ENCODE measurements at places on chromosomes 7 and 10. TPM values are rescaled to one million over a fixed set of nuclear protein-coding genes. Genes with fewer than 3 reads are reported as not detected.

- no peak overlapping the region for H3K27ac ChIP-seq
- no peaks in the 10 kb centered on the region for H3K4me1 ChIP-seq
- no peaks in the 10 kb centered on the region for H3K27me3 ChIP-seq
- H3K4me3 ChIP-seq = no peak overlapping the region
Measured at GRCh38 chr10:8688881-8689280, 634.4 kb downstream of the GATA3 start.

- H3K27ac ChIP-seq = peak overlapping the region; percentile 68
- no peak overlapping the region for H3K4me3 ChIP-seq
- peaks cover 61% of the 10 kb centered on the region for H3K36me3 ChIP-seq
- H3K27me3 ChIP-seq = no peaks in the 10 kb centered on the region
- DNase-seq = no peak
- H3K4me1 ChIP-seq = no peaks in the 10 kb centered on the region
Measured at GRCh38 chr7:149180722-149181449, 14.5 kb upstream of the ZNF282 start.

GRCh38 chr7:6350433-6351058, 78.1 kb upstream of the CYTH3 start:
- no peak overlapping the region for H3K27ac ChIP-seq
- H3K4me1 ChIP-seq = no peaks in the 10 kb centered on the region
- H3K36me3 ChIP-seq = peaks cover 8% of the 10 kb centered on the region
- no peaks in the 10 kb centered on the region for H3K27me3 ChIP-seq
- no peak overlapping the region for H3K4me3 ChIP-seq
- no peak for DNase-seq

GRCh38 chr7:117048882-117049281, 95.6 kb downstream of the ST7 start:
- H3K4me3 ChIP-seq = no peak overlapping the region
- no peak for DNase-seq
- no peaks in the 10 kb centered on the region for H3K36me3 ChIP-seq
- no peaks in the 10 kb centered on the region for H3K27me3 ChIP-seq

DNA sequence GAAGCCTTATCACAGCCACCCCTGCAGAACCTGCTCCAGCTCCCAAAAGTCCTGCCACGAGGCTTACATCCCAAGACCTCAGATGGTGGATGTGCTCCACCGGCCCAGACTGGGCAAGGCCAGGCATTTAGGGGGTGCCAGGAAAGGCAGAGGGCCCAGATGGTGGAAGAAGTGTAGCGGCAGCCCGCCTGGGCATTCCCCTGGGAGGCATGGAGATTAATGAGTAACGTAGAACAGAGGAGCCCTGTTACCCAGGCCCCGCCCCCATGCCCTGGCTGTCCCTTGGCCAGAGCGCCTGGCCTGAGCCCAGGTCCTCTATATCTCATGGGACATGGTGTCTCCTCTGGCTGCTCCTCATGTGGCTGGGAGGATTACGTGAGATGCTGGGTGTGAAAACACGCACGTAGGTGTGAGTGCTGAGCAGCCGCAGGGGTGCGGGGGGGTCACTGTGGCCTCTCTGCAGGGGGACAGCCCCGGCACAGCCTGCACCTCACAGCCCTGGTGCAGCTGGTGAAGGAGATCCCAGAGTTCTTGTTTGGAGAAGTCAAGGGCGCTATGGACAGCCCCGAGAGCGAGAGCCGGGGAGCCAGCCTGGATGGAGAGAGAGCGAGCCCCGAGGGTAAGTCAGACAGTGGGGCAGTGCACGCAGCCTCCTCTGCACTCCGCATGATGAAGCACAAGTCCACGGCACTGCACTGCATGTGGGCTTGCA, 52.9 kb downstream of the ZNF467 start:
- no peaks in the 10 kb centered on the region for H3K27me3 ChIP-seq
- 0 out of 2 replicates have a peak, but pooled peaks cover 5% of the 10 kb centered on the region for H3K4me1 ChIP-seq
- H3K36me3 ChIP-seq = peaks cover 52% of the 10 kb centered on the region
- peak; percentile 78 for DNase-seq

- no peak for DNase-seq
- H3K4me3 ChIP-seq = no peak overlapping the region
- H3K36me3 ChIP-seq = peaks cover 57% of the 10 kb centered on the region
- no peak overlapping the region for H3K27ac ChIP-seq
Measured at GRCh38 chr7:151566897-151567320, 47.2 kb upstream of the RHEB start.

- H3K36me3 ChIP-seq = no peaks in the 10 kb centered on the region
- no peak overlapping the region for H3K27ac ChIP-seq
- H3K4me3 ChIP-seq = no peak overlapping the region
Measured at GRCh38 chr7:156234666-156235494, 405.7 kb upstream of the RNF32 start.

- no peak overlapping the region for H3K4me3 ChIP-seq
- no peaks in the 10 kb centered on the region for H3K27me3 ChIP-seq
- H3K27ac ChIP-seq = no peak overlapping the region
- H3K36me3 ChIP-seq = peaks cover 65% of the 10 kb centered on the region
Measured at GRCh38 chr7:47506382-47507339, 75.2 kb downstream of the TNS3 start.

GRCh38 chr7:48786951-48787350, 137.4 kb upstream of the CDC14C start:
- no peak for DNase-seq
- H3K27me3 ChIP-seq = no peaks in the 10 kb centered on the region
- H3K4me3 ChIP-seq = no peak overlapping the region
- H3K36me3 ChIP-seq = no peaks in the 10 kb centered on the region
- no peak overlapping the region for H3K27ac ChIP-seq
- no peaks in the 10 kb centered on the region for H3K4me1 ChIP-seq

DNA sequence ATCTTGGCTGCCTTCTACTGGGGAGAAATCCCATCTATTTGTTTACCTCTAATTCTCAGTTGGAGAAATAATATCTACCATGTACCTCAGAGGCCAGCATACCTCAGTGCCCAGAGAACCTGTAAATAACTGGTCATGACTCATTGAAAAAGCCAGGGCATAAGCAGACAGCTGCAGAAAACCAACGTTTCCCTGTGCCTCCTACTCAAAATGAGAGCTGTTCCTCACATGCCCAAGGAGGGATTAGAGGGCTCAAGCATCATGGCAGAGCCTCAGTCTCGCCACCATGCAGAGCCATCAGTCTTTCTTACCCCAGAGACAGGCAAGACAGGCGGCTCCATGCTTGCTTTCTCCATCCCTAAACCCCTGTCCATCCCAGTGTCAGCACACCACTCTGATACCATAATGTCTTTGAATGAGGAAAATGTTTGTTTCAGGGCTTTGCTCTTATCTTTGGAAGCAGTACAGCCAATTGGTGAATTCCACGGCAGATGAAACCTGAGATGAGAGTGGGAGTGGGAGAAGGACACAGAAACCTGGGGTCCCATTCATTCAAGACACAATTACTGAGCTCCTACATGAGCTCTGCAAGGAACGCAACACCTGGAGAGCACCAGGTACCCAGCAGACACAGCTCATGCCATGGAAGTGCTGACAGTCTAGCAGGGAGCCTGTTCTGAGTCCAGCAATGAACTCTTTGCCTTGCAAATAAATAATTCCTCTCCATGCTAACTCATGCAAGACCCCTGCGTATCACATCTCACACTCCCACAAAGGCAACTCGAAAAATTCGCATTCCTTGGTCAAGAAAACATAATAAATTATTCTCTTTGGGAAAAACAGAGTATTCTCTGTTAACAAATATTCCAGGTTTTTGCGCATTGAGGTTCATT, 21.1 kb downstream of the PON1 start:
- no peaks in the 10 kb centered on the region for H3K27me3 ChIP-seq
- no peak overlapping the region for H3K27ac ChIP-seq
- no peaks in the 10 kb centered on the region for H3K36me3 ChIP-seq
- H3K4me1 ChIP-seq = no peaks in the 10 kb centered on the region
- H3K4me3 ChIP-seq = no peak overlapping the region
- no peak for DNase-seq

DNA sequence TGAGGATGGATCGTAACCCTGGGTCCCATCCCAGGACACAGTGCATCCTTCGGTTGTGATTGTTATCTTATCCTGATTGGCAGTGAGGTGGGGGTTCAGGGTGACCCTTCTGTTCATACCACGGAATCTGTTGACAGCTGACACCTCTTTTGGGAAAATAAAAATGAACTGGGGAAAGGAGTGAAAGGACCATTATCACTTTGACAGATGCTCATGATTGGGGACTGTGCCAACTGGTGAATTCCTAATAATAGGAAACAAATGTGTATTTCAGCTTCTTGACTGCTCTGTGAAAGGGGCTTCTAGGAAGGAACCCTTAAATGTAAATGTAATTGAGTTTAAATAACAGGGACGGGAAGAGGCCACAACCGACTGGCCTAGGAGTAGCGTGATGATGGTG, 65.4 kb downstream of the CELF2 start:
- no peaks in the 10 kb centered on the region for H3K36me3 ChIP-seq
- H3K4me1 ChIP-seq = no peaks in the 10 kb centered on the region
- H3K4me3 ChIP-seq = no peak overlapping the region
- DNase-seq = no peak
- no peaks in the 10 kb centered on the region for H3K27me3 ChIP-seq

- H3K4me3 ChIP-seq = no peak overlapping the region
- no peaks in the 10 kb centered on the region for H3K36me3 ChIP-seq
- H3K4me1 ChIP-seq = no peaks in the 10 kb centered on the region
- H3K27ac ChIP-seq = no peak overlapping the region
Measured at GRCh38 chr7:43721193-43721806, 8.0 kb downstream of the COA1 start.

GRCh38 chr10:19891429-19891828, 75.2 kb downstream of the PLXDC2 start:
- no peaks in the 10 kb centered on the region for H3K36me3 ChIP-seq
- H3K27me3 ChIP-seq = no peaks in the 10 kb centered on the region
- no peak overlapping the region for H3K4me3 ChIP-seq
- H3K27ac ChIP-seq = no peak overlapping the region

- no peak overlapping the region for H3K4me3 ChIP-seq
- no peaks in the 10 kb centered on the region for H3K27me3 ChIP-seq
- no peak for DNase-seq
- no peak overlapping the region for H3K27ac ChIP-seq
- no peaks in the 10 kb centered on the region for H3K4me1 ChIP-seq
- H3K36me3 ChIP-seq = no peaks in the 10 kb centered on the region
Measured at GRCh38 chr10:8787649-8788048, 733.2 kb downstream of the GATA3 start.

- DNase-seq = no peak
- peak overlapping the region; percentile 66 for H3K27ac ChIP-seq
- no peaks in the 10 kb centered on the region for H3K27me3 ChIP-seq
- no peaks in the 10 kb centered on the region for H3K36me3 ChIP-seq
Measured at GRCh38 chr10:103758294-103758681, 97.1 kb downstream of the SH3PXD2A start.

DNA sequence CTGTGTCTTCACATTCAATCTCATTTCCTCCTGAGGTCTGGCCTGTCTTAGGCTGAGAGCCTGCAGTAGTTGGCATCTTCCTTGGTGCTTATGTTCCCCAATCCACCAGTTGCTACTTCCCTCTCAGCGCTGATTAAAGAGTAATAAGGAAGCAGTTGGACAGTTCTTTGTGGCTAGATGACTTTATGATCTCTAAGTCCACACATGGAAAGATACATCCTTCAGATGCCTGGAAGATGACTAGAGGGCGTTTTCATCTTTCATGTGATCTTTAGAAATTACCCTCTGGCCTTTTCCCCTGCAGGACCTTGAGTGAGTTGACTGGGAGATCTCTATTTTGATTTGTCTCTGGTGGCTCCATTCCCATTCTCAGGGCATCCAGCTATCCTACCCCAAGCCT, 204.5 kb downstream of the GRM3 start:
- H3K4me1 ChIP-seq = no peaks in the 10 kb centered on the region
- no peak overlapping the region for H3K4me3 ChIP-seq
- no peaks in the 10 kb centered on the region for H3K36me3 ChIP-seq

DNA sequence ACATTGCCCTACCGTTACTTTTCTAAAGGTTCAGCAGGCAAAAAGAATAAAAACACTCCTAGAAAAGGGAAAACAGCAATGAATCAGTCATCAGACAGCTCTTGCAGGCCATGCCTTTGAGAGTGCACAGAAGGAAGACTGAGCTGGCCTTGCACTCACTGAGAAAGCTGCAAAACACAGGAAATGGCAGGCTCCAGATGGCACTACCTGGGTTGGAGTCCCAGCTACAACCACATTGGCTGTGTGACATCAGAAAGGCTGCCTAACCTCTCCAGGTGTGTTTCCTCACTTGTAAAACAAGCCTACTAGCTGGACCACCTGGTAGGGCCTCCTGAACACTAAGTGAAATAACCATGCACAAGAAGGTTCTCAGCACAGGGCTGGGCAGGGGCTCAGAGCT, 113.7 kb downstream of the SFMBT2 start:
- no peaks in the 10 kb centered on the region for H3K27me3 ChIP-seq
- no peak overlapping the region for H3K27ac ChIP-seq
- no peak overlapping the region for H3K4me3 ChIP-seq
- peaks cover 13% of the 10 kb centered on the region for H3K4me1 ChIP-seq
- DNase-seq = no peak

GRCh38 chr10:70984986-70985722, 96.8 kb upstream of the PCBD1 start:
- no peak overlapping the region for H3K27ac ChIP-seq
- no peak for DNase-seq
- no peak overlapping the region for H3K4me3 ChIP-seq
- no peaks in the 10 kb centered on the region for H3K4me1 ChIP-seq
- no peaks in the 10 kb centered on the region for H3K27me3 ChIP-seq

DNA sequence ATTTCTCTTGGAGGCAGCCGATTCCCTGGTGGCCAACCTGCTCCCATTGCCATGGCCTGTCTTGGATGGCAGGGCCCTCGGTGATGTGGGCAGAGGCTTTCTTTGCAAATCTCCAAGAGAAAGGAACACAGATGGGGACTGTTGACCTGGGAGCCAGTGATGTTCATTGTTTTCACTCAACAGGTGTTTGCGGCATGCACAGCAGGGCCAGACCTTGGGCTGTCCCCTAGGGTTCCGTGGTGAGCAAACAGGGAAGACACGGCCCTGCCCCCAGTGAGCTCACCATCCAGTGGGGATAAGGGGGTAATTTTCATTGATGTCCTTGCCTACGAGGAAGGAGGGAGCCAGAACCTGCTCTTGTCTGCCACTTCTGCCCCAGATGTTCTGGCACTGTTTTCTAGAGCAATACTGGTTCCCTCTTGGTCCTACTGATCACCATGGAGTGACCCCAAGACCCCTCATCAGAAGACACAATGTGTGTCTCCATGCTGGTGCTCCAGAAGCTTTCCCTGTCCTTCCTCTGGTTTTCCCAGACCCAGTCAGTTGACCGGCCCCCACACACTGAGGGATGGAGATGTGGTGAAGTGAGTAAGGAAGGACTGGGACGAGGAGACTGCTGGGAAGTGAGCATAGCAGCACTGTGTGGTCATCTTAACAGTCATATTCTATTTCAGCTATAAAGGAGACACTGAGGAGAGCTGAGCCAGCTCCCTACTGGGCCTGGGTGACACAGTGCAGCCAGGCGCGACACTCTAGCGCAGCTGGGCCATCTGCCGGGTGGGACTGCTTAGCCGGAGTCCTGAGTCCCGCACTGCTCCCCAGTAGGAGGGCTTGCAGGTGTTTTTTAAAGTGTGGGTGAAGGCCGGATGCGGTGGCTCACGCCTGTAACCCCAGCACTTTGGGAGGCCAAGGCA, 20.4 kb upstream of the FIGNL1 start:
- H3K4me1 ChIP-seq = peaks cover 69% of the 10 kb centered on the region
- no peak overlapping the region for H3K27ac ChIP-seq
- H3K27me3 ChIP-seq = peaks cover 5% of the 10 kb centered on the region
- no peaks in the 10 kb centered on the region for H3K36me3 ChIP-seq
- H3K4me3 ChIP-seq = no peak overlapping the region

HTR7 gene
- polyA plus RNA-seq = 0.16 TPM

LFNG gene
- polyA plus RNA-seq = 7.6 TPM

NRBF2 gene
- 13.2 TPM for polyA plus RNA-seq

SAP25 gene
- 1.0 TPM for polyA plus RNA-seq

GIMAP6 gene
- polyA plus RNA-seq = 0.05 TPM

HPSE2 gene
- not detected for polyA plus RNA-seq

RBM20 gene
- 0.64 TPM for polyA plus RNA-seq

PSAP gene
- polyA plus RNA-seq = 1,647 TPM

STEAP4 gene
- polyA plus RNA-seq = not detected

ANKRD30A gene
- not detected for polyA plus RNA-seq

SLC26A3 gene
- not detected for polyA plus RNA-seq

ARHGEF5 gene
- 0.07 TPM for polyA plus RNA-seq

Data from SK-N-SH (cell line).